ENCODE measurements at places on chromosomes 1 and 21.

DNA sequence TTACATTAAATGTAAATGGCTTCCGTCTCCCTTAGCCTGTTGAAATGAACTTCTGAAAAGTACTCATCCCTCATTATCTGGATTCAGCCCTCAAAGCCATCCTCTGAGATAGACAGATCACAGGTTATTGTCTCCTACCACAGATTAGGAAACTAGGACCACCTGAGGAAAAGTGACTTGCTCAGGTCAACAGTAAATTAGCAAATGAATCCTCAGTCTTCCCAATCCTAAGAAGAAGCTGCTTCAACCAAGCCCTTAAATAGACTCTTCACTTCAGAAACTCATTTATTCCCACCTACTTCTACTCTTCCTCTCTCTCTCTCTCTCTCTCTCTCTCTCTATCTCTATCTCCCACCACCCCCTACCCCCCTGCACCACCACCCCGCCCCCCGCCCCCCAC lies 152.3 kb downstream of the DMRTA2 start:
- no peaks in the 10 kb centered on the region for H3K4me1 ChIP-seq
- no peaks in the 10 kb centered on the region for H3K27me3 ChIP-seq
- H3K27ac ChIP-seq, result no peak overlapping the region
- H3K36me3 ChIP-seq, result no peaks in the 10 kb centered on the region

DNA sequence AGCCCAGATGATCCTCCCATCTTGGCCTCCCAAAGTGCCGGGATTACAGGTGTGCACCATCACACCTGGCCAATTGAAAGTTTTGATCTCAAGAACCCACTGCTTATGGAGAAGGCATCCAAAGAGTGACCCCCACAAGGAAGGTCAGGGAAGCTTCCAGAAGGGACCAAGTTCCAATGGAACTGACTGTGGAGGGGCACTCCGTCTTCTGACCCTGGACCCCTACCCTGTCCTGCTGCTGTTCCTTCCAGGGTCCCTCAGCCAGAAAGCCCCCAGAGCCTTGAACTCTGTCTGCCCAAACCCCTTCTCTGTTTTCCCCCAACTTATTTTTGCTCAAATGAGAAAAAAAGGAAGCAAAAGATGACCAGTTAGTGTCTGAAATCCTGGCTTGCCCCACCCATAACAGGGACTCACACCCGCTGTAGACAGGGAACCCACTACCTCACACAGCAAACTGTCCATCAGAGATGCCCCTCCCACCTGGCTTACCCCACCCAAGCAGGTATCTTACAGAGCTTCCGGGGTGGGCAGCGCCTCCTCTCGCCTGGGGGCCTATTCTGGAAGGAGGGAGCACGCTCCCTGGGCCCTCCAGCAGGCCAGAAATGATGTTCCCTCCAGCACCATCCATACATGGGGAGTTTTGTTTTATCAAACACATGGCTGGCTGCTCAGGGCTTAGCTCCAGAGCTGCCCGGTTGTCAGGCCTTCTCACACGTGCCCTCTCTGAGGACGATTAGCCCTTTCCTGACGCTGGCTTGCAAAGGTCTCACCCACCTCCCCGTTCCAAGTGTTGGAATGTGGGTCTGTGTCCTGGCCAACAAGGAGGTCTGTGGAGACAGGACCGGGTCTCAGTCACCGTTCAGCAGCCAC lies 3.1 kb upstream of the WNT3A start:
- no peak overlapping the region for H3K27ac ChIP-seq
- H3K4me3 ChIP-seq, result no peak overlapping the region
- H3K27me3 ChIP-seq, result no peaks in the 10 kb centered on the region
- DNase-seq, result no peak
- no peaks in the 10 kb centered on the region for H3K36me3 ChIP-seq
- H3K4me1 ChIP-seq, result peaks cover 12% of the 10 kb centered on the region

DNA sequence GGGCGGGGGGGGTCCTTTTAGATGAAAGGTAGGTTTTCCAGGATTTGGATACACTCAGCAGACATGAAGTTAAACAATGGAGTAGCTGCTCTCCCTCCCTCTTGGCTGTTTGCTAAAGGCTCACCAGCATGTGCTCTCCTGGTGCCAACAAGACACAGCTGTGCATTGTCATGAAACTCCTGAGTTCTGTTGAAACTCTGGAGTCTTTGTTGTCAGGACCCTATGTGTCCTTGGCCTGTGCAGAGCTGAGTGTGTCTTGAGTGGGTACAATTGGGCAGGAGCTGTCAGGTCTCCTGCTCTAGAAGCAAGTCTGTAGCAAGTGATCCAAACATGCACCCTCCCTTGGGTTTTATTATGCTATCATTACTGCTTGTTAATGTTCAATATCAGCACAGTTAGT lies 12.7 kb downstream of the TBX19 start:
- no peak overlapping the region for H3K27ac ChIP-seq
- no peaks in the 10 kb centered on the region for H3K36me3 ChIP-seq
- no peak overlapping the region for H3K4me3 ChIP-seq

- no peak overlapping the region for H3K27ac ChIP-seq
- H3K4me3 ChIP-seq, result no peak overlapping the region
- no peak for DNase-seq
- H3K27me3 ChIP-seq, result no peaks in the 10 kb centered on the region
Observed at GRCh38 chr1:107710005-107710404, 255.0 kb downstream of the VAV3 start.

- no peaks in the 10 kb centered on the region for H3K36me3 ChIP-seq
- no peak overlapping the region for H3K27ac ChIP-seq
- H3K4me3 ChIP-seq, result no peak overlapping the region
- no peaks in the 10 kb centered on the region for H3K27me3 ChIP-seq
- H3K4me1 ChIP-seq, result no peaks in the 10 kb centered on the region
Observed at GRCh38 chr1:86207323-86207722, 50.8 kb upstream of the COL24A1 start.

DNA sequence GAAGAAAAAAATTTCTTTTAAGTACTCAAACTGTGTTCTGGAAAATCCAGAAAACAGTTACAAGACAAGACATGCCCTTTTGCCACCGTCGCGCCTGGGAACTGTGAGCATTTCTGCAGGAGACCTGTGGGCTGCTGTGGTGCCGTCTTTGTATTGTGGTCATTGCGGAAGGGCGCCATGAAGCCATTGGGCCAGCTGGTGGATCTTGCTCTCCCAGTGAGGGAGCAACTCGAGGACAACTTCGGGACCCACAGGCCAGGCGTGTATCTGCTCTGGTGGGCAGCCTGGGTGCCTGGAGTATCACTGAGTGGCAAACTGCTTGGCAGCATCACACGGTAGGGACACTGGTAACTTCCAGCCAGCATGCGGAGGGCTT lies 3.8 kb upstream of the THEMIS2 start:
- no peak overlapping the region for H3K27ac ChIP-seq
- no peak for DNase-seq
- H3K4me3 ChIP-seq, result no peak overlapping the region
- peaks cover 25% of the 10 kb centered on the region for H3K4me1 ChIP-seq
- H3K36me3 ChIP-seq, result no peaks in the 10 kb centered on the region

DNA sequence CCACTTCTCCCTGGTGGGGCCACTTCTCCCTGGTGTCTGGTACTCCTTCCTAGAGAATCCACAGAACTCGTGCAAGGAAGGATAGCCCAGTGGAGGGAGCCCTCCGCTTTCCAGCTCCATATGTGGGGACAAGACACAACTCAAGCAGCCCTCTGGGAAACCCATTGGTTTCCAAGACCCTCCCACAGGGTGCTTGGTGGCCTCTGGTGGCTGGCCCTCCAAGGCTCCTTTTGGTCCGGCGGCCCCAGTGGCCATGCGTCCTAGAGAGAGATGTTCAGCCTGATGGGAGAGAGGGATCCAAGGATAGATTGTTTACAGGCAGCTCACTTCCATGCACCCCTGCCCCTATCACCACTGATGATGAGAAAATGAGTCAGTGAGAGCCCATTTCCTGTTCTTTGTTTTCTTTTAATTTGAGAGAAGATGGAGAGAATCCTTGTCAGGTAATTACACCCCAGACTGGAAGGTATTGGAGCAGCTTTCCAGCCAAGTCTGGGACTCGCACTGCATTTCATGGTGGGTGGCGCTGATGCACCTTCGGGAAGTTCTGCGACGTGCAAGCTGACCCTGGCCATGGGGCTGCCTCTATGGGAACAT lies 486.2 kb upstream of the VAMP3 start:
- no peaks in the 10 kb centered on the region for H3K27me3 ChIP-seq
- H3K36me3 ChIP-seq, result no peaks in the 10 kb centered on the region
- no peak for DNase-seq

DNA sequence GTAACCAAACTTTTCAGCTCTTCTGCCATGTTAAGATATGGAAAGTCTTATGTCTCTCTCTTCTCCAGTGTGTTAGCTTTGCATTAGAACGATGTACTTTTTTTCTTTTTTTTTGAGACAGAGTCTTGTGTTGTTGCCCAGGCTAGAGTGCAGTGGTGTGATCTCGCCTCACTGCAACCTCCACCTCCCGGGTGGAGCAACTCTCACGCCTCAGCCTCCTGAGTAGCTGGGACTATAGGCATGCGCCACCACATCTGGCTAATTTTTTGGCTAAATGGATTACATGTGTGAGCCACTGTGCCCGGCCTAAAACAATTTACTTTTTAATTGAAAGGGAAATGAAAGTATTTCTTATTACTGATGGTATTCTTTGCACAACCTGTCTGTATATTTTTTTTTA lies 35.8 kb downstream of the SPEN start:
- H3K27ac ChIP-seq, result no peak overlapping the region
- H3K4me3 ChIP-seq, result no peak overlapping the region
- peaks cover 52% of the 10 kb centered on the region for H3K4me1 ChIP-seq
- no peaks in the 10 kb centered on the region for H3K27me3 ChIP-seq
- H3K36me3 ChIP-seq, result no peaks in the 10 kb centered on the region

- no peaks in the 10 kb centered on the region for H3K36me3 ChIP-seq
- no peaks in the 10 kb centered on the region for H3K27me3 ChIP-seq
- DNase-seq, result no peak
- H3K27ac ChIP-seq, result peak overlapping the region; percentile 40
Observed at GRCh38 chr1:2275796-2276536, 47.8 kb downstream of the SKI start.

All from vagina (tissue), 2 donors.